ENCODE measurements at places on chromosomes 6 and 20. TPM values are rescaled to one million over a fixed set of nuclear protein-coding genes. Genes with fewer than 3 reads are reported as not detected.

- no peak overlapping the region for H3K27ac ChIP-seq
- H3K4me3 ChIP-seq: no peak overlapping the region
These were observed 1118.5 kb upstream of the EYS start for GRCh38 chr6:66825539-66825938.

- H3K4me3 ChIP-seq: no peak overlapping the region
- no peaks in the 10 kb centered on the region for H3K36me3 ChIP-seq
- peaks cover 12% of the 10 kb centered on the region for H3K27me3 ChIP-seq
- peaks cover 8% of the 10 kb centered on the region for H3K4me1 ChIP-seq
- no peak for DNase-seq
- H3K27ac ChIP-seq: no peak overlapping the region
These were observed 70.0 kb upstream of the AHI1 start for GRCh38 chr6:135567375-135568083.

- H3K36me3 ChIP-seq: no peaks in the 10 kb centered on the region
- no peaks in the 10 kb centered on the region for H3K4me1 ChIP-seq
- peaks cover 29% of the 10 kb centered on the region for H3K27me3 ChIP-seq
- H3K27ac ChIP-seq: no peak overlapping the region
- H3K4me3 ChIP-seq: no peak overlapping the region
- no peak for DNase-seq
These were observed 68.6 kb downstream of the TRMT6 start for GRCh38 chr20:5881703-5882102.

GRCh38 chr20:60242836-60243505 is 284.7 kb downstream of the CDH26 start:
- no peak for DNase-seq
- H3K27ac ChIP-seq: no peak overlapping the region
- H3K4me1 ChIP-seq: no peaks in the 10 kb centered on the region
- H3K4me3 ChIP-seq: no peak overlapping the region

GRCh38 chr6:31305703-31306219 is 33.9 kb upstream of the HLA-C start:
- no peak overlapping the region for H3K27ac ChIP-seq
- H3K4me3 ChIP-seq: no peak overlapping the region
- no peak for DNase-seq
- no peaks in the 10 kb centered on the region for H3K36me3 ChIP-seq
- H3K4me1 ChIP-seq: no peaks in the 10 kb centered on the region

GRCh38 chr6:37882292-37882691 is 62.8 kb downstream of the ZFAND3 start:
- H3K27ac ChIP-seq: peak overlapping the region; percentile 80
- peaks cover 85% of the 10 kb centered on the region for H3K4me1 ChIP-seq
- no peak overlapping the region for H3K4me3 ChIP-seq
- H3K27me3 ChIP-seq: no peaks in the 10 kb centered on the region
- DNase-seq: no peak

DNA sequence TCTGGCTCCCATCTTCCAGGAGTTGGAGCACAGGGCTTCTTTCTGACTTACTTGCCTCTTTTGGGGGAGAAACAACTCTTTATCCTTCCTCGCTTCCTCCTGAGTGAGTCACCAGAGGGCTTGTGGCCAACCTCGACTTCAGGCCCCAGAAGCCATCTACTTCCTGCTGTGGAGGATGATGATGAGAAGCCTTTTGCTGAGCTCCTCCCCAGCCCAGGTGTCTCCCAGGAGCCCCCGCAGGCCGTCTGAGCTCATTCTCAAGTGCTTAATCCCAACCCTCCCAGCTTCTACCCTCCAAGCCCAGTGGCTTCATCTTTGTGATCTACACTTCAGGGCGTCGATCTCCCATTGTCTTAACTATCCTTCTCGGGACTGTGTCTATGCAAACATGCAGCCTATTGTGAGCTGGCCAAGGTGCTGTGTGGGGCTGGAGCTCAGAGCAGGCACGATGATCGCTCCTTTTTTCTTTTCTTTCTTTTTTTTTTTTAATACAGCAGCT is 27.9 kb downstream of the SDCBP2 start:
- H3K4me3 ChIP-seq: no peak overlapping the region
- no peak overlapping the region for H3K27ac ChIP-seq
- DNase-seq: no peak

AMD1 gene
- 31.1 TPM for total RNA-seq

ELOVL5 gene
- total RNA-seq: 127 TPM
